ENCODE measurements at places on chromosomes 3 and 15.

DNA sequence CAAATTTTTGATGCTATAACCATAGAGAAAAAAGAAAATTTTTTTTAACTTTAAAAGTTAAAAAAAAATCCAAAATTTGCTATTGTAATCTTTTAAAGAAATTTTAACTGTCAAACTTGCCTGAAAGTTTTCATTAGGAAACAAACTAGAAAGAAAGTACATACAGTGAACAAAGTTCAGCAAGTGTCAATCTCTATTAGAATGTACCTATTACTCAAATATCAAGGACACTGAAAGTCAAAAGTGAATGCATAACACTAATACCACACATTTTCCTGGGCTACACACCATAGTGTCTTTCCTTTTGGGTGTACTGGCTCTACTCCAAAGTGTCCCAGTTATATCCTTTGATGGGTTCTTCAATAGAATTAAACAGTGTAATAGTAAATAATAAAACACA, 56.8 kb downstream of the LRRFIP2 start:
- no peak for DNase-seq

DNA sequence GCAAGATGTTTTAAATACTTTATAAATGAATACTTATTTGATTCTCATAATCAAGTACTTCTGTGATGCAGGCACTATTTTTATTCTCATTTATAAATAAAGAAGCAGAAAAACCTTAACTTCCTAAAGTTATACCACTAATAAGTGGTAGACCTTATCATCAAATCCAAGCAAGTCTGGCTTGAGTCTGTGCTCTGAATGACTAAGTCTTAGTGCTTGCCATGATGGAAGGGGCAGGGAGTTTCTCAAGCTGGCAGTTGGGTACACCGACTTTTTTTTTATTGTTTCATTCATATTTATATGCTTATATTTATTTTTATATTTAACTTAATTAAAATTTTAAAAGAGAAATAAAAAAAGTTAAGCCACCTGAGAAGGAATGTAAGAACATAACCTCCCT, 23.6 kb downstream of the SLMAP start:
- no peak for DNase-seq

DNA sequence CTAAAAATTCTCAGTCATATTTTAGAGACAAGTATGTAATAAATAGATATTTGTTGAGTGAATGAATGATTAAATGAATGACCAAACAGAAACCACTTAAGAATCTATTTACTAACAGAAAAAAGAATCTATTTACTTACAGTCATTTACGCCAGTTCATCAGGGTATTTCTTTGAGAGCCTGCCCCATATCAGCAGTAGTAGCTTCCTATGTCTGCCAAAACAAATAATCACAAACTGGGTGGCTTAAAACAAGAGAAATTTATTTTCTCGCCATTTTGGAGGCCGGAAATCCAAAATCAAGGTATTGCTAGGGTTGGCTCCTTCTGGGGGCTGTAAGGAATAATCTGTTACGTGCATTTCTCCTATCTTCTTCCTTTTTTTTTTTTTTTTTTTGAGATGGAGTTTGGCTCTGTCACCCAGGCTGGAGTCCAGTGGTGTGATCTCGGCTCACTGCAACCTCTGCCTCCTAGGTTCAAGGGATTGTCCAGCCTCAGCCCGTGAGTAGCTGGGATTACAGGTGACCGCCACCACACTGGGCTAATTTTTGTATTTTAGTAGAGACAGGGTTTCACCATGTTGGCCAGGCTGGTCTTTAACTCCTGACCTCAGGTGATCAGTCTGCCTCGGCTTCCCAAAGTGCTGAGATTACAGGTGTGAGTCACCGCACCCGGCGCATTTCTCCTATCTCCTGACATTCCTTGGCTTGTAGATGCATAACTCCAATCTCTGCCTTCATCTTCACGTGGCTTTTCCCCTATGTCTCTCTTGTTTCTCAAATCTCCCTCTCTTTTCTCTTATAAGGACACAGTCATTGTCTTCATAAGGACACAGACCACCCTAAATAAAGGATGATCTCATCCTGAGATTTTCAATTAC, 65.2 kb upstream of the SPPL2A start:
- no peak for DNase-seq

DNA sequence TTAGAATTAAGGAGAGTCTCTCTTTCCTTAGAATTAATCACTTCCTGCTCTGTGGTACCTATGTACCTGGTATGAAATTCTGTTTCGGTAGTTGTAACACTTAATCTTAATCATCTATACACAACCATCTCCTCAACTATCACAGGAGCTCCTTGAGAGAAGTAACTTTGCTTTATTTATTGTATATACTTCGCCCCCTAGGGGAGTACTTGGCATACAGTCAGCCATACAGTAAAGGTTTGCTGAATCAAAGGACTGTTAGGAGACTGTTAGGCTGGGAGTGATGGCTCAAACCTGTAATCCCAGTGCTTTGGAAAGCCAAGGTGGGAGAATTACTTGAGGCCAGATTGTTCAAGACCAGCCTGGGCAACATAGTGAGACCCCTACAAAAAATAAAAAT, 44.7 kb downstream of the RORA start:
- no peak for DNase-seq

DNA sequence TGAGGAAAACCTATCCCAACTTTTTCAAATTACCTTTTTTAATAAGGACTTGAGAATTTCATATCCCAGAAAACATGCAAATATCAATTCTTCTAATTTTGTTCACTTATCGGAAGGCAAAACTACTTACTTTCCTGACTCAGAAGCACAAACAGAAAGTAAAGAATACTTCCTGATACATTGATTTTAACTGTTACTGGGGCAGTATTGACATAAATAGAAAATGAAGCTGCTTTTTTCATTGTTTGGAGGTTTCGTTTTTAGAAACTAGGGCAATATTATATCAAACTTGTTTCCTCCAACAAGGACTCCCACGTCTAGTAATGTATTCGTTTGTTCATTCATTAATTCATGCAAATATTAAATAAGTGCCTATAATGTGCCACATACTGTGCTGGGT, 19.1 kb downstream of the PAQR9 start:
- no peak for DNase-seq

GRCh38 chr3:187210545-187211327, 13.4 kb downstream of the RTP1 start:
- DNase-seq: no peak

DNA sequence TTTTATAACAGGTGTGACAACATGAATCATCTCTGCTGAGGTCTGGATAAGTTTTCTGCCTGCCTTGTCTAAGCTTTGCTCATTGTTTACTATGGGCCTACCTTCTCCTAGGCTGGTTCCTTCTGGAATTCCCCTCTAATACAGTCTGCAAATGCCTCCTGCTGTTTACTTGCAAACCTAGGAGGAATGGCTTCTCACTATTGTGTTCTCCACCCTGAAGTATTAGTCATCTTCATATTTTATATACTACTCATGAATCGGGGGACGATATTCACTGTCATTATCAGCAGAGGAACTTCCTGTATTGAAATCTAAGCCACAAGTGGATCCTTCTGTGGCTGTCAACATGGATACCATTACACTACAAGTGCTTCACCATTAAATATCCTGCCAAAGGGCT, 154.8 kb downstream of the PLCL2 start:
- DNase-seq: no peak

- no peak for DNase-seq
Measured at GRCh38 chr15:59268168-59268851, 61.7 kb downstream of the LDHAL6B start.

GRCh38 chr3:113773381-113773780, 26.5 kb downstream of the ATP6V1A start:
- DNase-seq: no peak

DNA sequence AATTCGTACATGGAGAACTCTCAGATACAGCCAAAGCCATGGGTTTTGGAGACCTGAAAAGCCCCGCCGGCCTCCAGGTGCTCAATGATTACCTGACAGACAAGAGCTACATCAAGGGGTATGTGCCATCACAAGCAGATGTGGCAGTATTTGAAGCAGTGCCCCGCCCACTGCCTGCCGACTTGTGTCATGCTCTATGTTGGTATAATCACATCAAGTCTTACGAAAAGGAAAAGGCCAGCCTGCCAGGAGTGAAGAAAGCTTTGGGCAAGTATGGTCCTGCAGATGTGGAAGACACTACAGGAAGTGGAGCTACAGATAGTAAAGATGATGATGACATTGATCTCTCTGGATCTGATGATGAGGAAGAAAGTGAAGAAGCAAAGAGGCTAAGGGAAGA, 23.5 kb downstream of the MYO5A start:
- DNase-seq: no peak

GRCh38 chr3:94440767-94441493, 378.1 kb downstream of the NSUN3 start:
- no peak for DNase-seq

GRCh38 chr3:9727041-9727595, 4.4 kb upstream of the BRPF1 start:
- DNase-seq: no peak

DNA sequence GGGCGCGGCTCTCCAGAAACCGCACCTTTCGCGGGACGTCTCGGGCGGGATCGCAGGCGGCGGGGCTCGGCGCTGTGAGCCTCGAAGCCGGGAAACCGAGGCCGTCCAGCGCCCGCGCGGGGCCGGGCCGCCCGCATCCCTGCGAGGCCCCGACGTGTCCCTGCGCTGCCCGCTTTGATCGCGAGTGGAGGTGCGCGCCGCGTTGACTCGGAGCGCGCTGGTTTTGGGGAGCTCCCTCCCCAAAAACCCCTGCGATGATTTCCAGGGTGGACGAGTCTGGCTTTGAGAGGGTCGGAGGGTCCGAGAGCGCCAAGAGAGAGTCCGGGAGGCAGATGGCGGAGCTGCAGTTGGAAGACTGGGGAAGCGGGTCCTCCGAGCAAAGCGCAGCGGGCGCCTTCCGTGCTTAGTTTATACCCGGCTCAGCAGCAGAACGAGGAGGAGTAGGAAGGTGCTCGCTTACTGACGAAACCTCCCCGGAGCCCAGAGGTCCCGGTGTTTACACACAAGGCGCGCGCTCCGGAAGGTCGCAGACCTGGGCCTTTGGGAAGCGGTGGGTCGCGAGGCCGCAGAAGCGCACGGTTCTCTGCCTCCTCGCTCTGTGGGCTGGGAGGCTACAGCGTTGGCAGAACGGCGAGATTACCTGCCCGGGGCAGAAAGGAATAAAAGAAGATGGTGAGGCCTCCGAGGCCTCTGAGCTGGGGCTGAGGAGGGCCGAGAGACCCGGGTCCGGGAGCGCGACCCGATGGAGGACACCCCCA, 687 bp downstream of the ALDH1A3 start:
- no peak for DNase-seq

- no peak for DNase-seq
Measured at GRCh38 chr3:46286947-46287565, 44.8 kb downstream of the CCR3 start.

DNA sequence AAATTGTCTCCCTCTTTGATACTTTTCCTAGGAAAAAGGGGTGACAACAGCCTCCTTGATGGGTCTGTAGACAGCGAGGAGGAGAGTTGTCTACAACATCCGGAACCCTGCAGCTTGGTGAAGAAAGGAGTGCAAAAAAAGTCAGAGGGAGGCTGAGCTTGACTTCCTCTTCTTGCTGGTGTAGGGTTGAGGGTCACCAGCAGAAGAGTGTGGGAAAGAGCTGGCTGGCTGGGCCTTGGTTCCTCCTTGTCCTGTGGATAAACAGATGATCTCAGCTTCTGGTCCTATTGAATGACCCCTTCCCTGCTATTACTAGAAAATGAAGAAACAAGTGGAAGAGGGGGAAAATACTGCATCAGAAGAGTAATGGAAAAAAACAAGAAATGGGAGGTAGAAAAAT, 20.4 kb downstream of the SLC7A14 start:
- DNase-seq: no peak

DNA sequence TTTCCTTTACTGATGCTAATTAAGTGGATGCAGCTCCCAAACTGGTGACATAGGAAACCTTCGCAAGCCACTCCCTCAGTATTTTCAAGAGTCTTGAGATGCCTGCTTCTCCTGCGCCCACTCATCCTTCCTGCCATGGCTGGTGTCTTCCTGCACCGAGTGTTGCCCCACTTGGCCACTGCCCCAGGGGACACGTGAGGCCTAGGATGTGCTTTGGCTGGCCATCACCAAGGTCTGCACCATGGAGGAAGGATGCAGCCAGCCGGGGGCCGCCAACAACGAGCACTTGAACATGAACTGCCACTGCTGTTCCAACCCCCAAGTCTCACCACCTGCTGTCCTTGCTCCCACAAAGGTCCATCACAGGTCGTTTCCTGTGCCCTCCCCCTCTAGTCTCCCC, 34.1 kb downstream of the EPHB3 start:
- DNase-seq: no peak

DNA sequence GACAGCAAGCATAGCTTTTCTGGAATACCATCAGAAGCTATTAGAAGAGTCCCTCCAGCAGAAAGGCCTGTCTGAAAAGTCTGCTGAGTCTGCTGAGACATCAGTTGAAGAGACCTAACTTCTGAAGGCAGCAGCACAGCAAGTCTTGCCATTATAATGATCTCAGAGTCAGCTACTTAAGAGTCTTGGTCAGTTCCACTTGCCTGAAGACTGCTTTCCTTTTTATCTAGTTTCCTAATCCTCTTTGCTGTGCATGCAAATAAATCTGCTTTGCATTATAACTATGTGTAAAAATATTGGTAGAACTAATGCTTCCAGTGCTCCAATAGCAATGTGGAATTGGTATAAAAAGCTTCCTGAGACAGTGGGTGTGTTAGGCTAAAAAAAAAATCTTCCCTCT, 34.9 kb upstream of the CPOX start:
- no peak for DNase-seq

GRCh38 chr3:139284221-139284620, 59.6 kb upstream of the MRPS22 start:
- DNase-seq: no peak

DNA sequence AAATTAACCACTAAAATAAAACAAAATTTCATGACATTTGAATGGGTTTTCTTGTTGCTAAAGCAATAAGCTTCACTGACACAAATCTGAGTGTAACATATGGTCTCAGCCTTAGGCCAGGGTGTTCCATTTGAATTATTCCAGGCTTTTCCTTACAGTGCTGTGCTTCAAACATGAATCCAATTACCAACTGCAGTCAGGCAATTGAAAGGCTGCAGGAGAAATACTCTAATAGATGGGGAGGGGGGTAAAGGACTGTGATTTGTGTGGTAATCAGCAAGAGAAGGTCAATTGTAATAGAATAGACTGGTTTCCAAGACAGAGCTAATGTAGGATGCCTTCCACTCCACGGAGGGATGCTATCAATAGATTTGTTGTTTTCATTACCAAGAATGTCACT, 466.7 kb downstream of the C3orf38 start:
- DNase-seq: no peak

DNA sequence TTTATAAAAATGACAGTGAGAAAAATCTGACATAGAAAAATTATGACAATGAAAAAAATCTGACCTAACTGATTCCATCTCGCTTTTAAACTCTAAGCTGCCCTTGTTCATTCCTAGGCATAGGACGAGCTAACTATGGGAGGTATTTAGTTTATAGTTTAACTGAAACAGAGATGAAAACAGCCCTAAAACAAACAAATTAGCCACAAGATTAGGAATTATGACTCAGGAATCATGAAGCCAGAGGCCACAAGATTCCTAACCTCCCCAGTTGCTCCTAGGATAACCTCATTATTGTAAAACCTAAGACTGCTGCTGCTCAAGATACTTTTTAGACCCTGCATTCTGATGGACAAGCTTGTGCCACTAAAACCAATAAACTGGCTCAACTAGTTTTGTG, 122.7 kb upstream of the MNS1 start:
- DNase-seq: no peak

Data from NCI-H2227 treated with DMSO at 0.1 percent for 48 hours (cell line).